Activated CD8-positive, alpha-beta T cell treated with anti-CD3 and anti-CD28 coated beads, Interleukin-2, amount 10 ng/mL, durations not matched to agents 7 days and 5 days (primary cell): ENCODE measurements at places on chromosomes 1 and 21. TPM values are rescaled to one million over a fixed set of nuclear protein-coding genes. Genes with fewer than 3 reads are reported as not detected.

GRCh38 chr1:24890887-24891286 is 39.2 kb downstream of the RUNX3 start:
- H3K4me3 ChIP-seq: no peak overlapping the region
- DNase-seq: no peak

ZBTB8B gene
- total RNA-seq: not detected

GRCh38 chr21:16194095-16194787 is 464.5 kb downstream of the USP25 start:
- peaks cover 7% of the 10 kb centered on the region for H3K27me3 ChIP-seq
- H3K4me1 ChIP-seq: no peaks in the 10 kb centered on the region
- DNase-seq: peak; percentile 21
- H3K27ac ChIP-seq: no peak overlapping the region
- H3K4me3 ChIP-seq: no peak overlapping the region

- H3K27me3 ChIP-seq: no peaks in the 10 kb centered on the region
- peak overlapping the region; percentile 85 for H3K27ac ChIP-seq
- H3K36me3 ChIP-seq: peaks cover 71% of the 10 kb centered on the region
- peaks cover 88% of the 10 kb centered on the region for H3K4me1 ChIP-seq
Measured at GRCh38 chr1:198678901-198679329, 40.1 kb downstream of the PTPRC start.

- H3K4me3 ChIP-seq: no peak overlapping the region
- H3K36me3 ChIP-seq: no peaks in the 10 kb centered on the region
Measured at GRCh38 chr1:225544924-225545323, 108.0 kb downstream of the ENAH start.

WLS gene
- total RNA-seq: not detected

DNA sequence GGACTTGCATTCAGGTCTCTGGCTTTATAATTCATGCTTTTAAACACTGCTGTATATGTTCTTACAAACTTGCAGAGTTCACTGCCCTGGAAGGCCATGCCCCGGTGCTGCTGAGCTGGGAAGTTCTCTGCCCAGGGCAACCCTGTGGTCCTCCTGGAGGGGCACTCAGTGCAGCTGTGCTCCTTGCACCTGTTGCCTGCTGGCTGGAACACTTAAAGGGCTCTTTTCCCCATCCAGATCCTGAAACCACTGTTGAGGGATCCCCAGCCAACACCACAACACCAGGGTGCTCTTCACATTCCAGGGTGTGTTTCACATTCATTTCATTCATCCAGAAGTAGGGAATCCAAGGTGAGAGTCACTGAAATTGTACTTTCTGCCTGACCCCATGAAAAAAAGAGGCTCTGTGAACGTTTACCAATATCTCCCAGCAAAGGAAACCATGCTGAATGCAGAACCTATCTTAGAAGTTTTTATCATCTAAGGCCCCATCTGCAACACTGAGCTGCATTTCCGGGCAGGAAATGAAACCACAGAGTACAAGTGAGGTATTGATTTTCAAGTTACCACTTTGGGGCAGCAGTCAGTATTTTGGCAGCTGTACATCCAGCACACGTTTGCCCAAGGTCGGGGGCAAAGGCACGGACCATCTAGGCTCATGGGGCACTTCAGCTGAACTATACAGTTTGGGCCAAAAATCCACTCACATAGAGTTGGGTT is 16.4 kb upstream of the KIAA0040 start:
- peak overlapping the region; percentile 99 for H3K27ac ChIP-seq
- peak; percentile 83 for DNase-seq
- peaks cover 3% of the 10 kb centered on the region for H3K36me3 ChIP-seq
- peaks cover 49% of the 10 kb centered on the region for H3K4me1 ChIP-seq
- H3K4me3 ChIP-seq: peak overlapping the region; percentile 75

- no peaks in the 10 kb centered on the region for H3K4me1 ChIP-seq
- peaks cover 6% of the 10 kb centered on the region for H3K27me3 ChIP-seq
- no peaks in the 10 kb centered on the region for H3K36me3 ChIP-seq
Measured at GRCh38 chr1:166032572-166033371, 134.0 kb downstream of the FAM78B start.

GRCh38 chr1:93880731-93881130 is 1.7 kb upstream of the DNTTIP2 start:
- no peak overlapping the region for H3K4me3 ChIP-seq
- H3K27me3 ChIP-seq: no peaks in the 10 kb centered on the region
- H3K36me3 ChIP-seq: peaks cover 19% of the 10 kb centered on the region
- no peak for DNase-seq
- peaks cover 26% of the 10 kb centered on the region for H3K4me1 ChIP-seq

GRCh38 chr1:116808200-116808847 is 54.1 kb downstream of the CD2 start:
- H3K27ac ChIP-seq: peak overlapping the region; percentile 92
- H3K4me3 ChIP-seq: peak overlapping the region; percentile 63
- DNase-seq: peak; percentile 22
- peaks cover 31% of the 10 kb centered on the region for H3K36me3 ChIP-seq
- peaks cover 87% of the 10 kb centered on the region for H3K4me1 ChIP-seq

- no peak for DNase-seq
- H3K4me3 ChIP-seq: no peak overlapping the region
- H3K36me3 ChIP-seq: no peaks in the 10 kb centered on the region
- H3K27ac ChIP-seq: no peak overlapping the region
- H3K27me3 ChIP-seq: no peaks in the 10 kb centered on the region
Measured at GRCh38 chr1:245246433-245246832, 91.6 kb downstream of the KIF26B start.

DNA sequence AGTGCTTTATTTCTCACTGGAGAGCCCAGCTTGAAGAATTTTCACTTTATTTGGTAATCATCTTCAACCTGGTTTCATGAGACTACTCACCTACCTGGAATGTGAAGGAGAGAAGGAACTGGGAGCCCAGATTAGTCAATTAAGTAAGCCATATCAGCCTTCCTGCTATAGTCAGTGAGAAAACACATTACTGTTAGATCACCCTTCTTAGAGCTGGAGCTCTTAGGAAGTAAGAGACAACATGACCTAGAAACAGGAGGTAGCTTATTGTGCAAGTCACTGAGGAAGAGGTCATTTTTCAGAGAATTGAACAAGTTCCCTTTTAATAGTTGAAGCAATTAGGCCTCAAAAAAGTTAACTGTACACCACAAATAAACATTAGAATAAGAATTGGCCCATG is 49.2 kb upstream of the TEKT2 start:
- DNase-seq: no peak
- H3K4me3 ChIP-seq: no peak overlapping the region
- no peaks in the 10 kb centered on the region for H3K27me3 ChIP-seq
- H3K27ac ChIP-seq: peak overlapping the region; percentile 25
- H3K4me1 ChIP-seq: peaks cover 11% of the 10 kb centered on the region

RGS16 gene
- 0.66 TPM for total RNA-seq

LRRC53 gene
- not detected for total RNA-seq

CLCNKA gene
- not detected for total RNA-seq

DNA sequence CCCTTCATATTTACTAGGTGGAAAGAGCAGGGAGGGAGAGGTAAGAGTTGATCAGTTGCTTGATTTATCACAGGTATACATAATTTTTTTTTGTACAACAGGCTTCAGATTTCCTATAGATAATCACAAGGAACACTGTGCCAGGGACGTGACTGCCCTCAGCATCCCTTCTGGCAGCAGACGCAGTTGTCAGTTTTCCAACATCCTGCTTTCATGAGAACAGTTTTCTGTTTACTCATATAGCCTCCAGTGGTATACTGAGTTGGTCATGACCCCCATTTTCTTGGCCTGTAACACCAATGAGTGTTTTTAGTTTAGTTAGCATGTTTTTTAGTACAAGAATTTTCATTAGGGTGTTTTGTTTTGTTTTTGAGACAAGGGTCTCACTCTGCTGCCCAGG is 37.9 kb upstream of the PTPRF start:
- no peaks in the 10 kb centered on the region for H3K4me1 ChIP-seq
- DNase-seq: no peak
- H3K36me3 ChIP-seq: no peaks in the 10 kb centered on the region
- H3K27me3 ChIP-seq: peaks cover 14% of the 10 kb centered on the region
- H3K27ac ChIP-seq: no peak overlapping the region

GRCh38 chr1:44785501-44786137 is 2.4 kb downstream of the BEST4 start:
- peaks cover 44% of the 10 kb centered on the region for H3K4me1 ChIP-seq
- H3K27me3 ChIP-seq: no peaks in the 10 kb centered on the region
- peak overlapping the region; percentile 64 for H3K4me3 ChIP-seq
- no peak for DNase-seq

- no peak overlapping the region for H3K4me3 ChIP-seq
- no peaks in the 10 kb centered on the region for H3K27me3 ChIP-seq
- no peak for DNase-seq
- no peak overlapping the region for H3K27ac ChIP-seq
Measured at GRCh38 chr1:74847715-74848114, 114.8 kb downstream of the TYW3 start.

LCE1B gene
- total RNA-seq: not detected

RGSL1 gene
- not detected for total RNA-seq

- H3K36me3 ChIP-seq: peaks cover 16% of the 10 kb centered on the region
- no peak for DNase-seq
- no peak overlapping the region for H3K27ac ChIP-seq
- peaks cover 54% of the 10 kb centered on the region for H3K4me1 ChIP-seq
- H3K27me3 ChIP-seq: no peaks in the 10 kb centered on the region
- H3K4me3 ChIP-seq: no peak overlapping the region
Measured at GRCh38 chr1:203302456-203302855, 2.9 kb upstream of the BTG2 start.

YBEY gene
- total RNA-seq: 13.4 TPM

GRCh38 chr21:27201197-27201596 is 234.3 kb upstream of the ADAMTS5 start:
- no peaks in the 10 kb centered on the region for H3K4me1 ChIP-seq
- no peak overlapping the region for H3K27ac ChIP-seq
- H3K27me3 ChIP-seq: no peaks in the 10 kb centered on the region
- no peaks in the 10 kb centered on the region for H3K36me3 ChIP-seq

DNA sequence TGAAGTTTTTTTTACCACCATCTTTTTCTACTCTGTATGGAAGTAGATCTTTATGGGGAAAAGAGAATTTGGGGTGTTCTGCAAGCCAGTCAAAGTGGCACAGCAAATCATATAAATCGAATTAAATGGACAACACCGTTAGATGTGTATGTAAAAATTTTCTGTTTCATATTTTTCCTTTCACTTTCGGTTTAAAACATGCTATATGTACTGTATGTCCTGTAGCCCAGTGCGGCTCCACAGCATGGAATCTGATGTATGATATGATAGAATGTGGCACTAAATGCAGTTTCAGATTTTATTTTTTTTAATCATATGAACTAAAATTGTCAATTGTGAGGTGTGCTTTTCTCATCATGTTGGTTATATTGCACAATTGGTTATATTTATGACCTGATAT is 32.9 kb downstream of the RAB4A start:
- no peak for DNase-seq
- peaks cover 58% of the 10 kb centered on the region for H3K36me3 ChIP-seq
- H3K4me3 ChIP-seq: no peak overlapping the region
- no peaks in the 10 kb centered on the region for H3K27me3 ChIP-seq

PLXNA2 gene
- 1.6 TPM for total RNA-seq

GRCh38 chr1:61620536-61620935 is 104.4 kb downstream of the TM2D1 start:
- no peaks in the 10 kb centered on the region for H3K36me3 ChIP-seq
- H3K27ac ChIP-seq: no peak overlapping the region
- H3K27me3 ChIP-seq: peaks cover 7% of the 10 kb centered on the region
- DNase-seq: no peak

- peaks cover 11% of the 10 kb centered on the region for H3K27me3 ChIP-seq
- no peaks in the 10 kb centered on the region for H3K36me3 ChIP-seq
- no peak for DNase-seq
- no peak overlapping the region for H3K4me3 ChIP-seq
- H3K27ac ChIP-seq: no peak overlapping the region
Measured at GRCh38 chr1:22431965-22432364, 19.7 kb upstream of the ZBTB40 start.

DNA sequence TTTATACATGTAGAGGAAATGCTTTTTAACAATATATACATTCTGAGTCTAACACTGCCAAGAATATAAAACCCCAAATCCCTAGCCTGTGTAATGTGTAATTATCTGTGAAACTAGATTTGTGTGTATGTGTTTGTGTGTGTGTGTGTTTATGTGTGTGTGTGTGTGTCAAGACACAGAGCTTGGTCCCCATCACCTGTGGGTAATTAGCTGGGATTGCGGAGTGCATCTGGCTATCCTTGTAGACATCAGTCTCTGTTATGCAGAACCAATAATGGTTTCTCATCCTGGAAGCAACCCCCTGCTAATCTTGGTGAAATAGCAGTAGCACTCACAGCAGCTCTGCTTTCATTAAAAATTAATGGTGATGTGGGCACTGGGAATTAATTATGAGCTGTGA is 26.3 kb upstream of the ST6GALNAC3 start:
- peaks cover 8% of the 10 kb centered on the region for H3K27me3 ChIP-seq
- no peaks in the 10 kb centered on the region for H3K36me3 ChIP-seq
- no peak overlapping the region for H3K27ac ChIP-seq
- DNase-seq: no peak
- H3K4me3 ChIP-seq: no peak overlapping the region

DNA sequence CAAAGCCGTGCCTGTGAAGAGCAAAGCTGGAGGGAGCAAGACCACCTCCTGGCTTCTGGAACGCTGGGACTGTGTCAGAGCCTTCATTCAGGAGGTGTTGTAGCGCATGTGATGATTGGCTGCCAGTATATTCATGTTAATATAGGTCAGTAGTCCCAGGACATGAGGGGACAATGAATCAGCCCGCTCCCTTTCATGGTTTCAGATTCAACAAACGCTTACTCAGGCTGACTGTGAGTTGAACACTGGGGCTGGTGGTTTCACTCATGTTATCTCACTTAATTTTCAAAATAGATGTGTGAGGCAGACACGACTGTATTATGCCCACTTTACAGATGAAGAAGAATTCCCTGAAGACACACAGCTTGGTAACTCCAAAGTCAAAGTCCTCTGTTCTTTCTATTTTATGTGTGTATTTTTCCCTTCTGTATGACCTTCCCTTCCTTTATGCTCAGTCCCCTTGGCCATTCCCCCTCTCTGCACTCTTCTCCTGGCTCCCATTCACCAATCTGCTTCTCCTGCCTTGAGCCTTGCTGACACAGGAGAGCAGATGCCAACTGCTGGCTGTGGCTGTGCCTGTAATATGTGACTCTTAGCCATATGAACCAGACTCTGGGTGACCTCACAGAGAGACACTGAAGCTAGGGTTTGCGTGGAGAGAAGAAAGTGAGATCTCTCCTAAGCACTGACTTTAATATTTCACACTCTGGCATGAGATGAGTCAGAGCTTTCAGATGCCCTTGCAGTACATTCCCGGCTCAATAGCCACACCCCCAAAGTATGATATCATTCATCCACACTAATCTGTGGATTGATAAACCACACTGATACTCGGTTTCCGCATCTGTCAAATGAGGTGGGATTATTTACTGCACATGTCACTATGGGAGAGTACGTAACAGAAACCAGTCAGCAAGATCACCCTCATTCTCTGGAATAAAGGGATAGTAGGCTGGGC is 31.4 kb upstream of the KIRREL1 start:
- DNase-seq: no peak
- no peak overlapping the region for H3K27ac ChIP-seq
- peaks cover 4% of the 10 kb centered on the region for H3K27me3 ChIP-seq
